Stimulated activated CD4-positive, alpha-beta T cell treated with anti-CD3 and anti-CD28 coated beads, Interleukin-15, amount 100 ng/mL, for 1 hour (primary cell): ENCODE measurements at places on chromosomes 1 and 21.

DNA sequence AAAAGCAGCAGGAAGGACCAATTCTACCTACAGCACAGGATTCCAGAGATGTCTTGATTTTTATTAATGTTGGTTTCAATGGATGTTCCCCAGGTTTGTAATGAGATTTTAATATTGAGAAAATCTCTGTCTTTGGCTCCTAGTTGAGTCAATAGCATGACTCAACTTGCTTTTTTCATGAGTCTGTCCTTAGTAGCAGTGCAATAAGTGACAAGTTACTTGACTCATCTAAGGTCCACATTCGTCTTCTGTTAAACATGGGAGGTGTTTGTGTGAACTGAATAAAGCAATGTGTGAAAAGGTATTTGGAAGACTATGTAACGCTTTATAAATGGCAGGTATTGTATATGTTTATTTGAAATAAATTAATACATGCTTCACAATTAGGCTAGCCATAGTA is 645.0 kb upstream of the PTBP2 start:
- no peak for DNase-seq

GRCh38 chr1:91555821-91556531 is 55.3 kb downstream of the CDC7 start:
- peak; percentile 30 for DNase-seq

DNA sequence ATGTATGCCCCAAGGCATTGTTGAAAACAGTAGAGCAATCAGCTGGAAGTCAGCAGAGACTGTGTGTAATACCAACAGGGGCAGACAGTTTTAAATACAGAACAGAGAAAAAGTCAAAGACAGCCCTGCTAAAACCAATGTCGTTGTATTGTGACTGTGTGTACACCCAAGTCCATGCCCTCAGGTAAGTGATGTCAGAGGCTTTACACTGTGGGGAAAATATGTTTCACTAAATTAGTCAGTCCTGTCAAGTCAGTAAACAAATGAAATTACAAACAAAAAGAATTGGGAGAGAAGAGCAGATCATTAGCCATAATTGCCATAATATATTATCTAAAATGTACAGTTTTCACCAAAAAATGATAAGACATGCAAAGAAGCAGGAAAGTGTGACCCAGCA is 2.4 kb upstream of the CYP2J2 start:
- DNase-seq: no peak

DNA sequence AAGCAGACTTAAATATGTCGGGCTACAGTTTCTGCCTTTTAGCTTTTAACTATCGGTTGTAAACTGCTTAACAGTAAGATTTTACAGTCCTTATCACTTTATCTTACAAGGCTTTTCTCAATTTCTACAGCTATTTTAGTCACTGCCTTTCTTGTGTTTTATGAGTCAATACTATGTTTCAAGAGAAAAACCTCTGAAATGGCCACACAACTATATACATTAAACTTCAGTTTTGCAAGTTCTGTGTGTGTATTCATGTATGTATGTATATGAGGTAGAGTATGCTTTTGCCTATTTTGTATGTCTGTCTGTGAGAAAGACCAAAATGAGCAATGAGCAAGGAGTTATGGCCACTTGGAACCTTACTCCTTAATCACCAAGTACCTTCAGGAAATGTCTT is 169.8 kb downstream of the SYT2 start:
- DNase-seq: no peak

GRCh38 chr1:92476071-92476631 is 10.6 kb downstream of the GFI1 start:
- no peak for DNase-seq

- no peak for DNase-seq
Observed at GRCh38 chr1:177984136-177984525, 14.3 kb upstream of the SEC16B start.

- no peak for DNase-seq
Observed at GRCh38 chr1:197327776-197328364, 59.8 kb downstream of the CRB1 start.
